Bronchus fibroblast of lung (primary cell): ENCODE measurements at places on chromosomes 11 and 22. TPM values are rescaled to one million over a fixed set of nuclear protein-coding genes. Genes with fewer than 3 reads are reported as not detected.

CARNS1 gene
- not detected in 2 replicates for total RNA-seq

NAALADL1 gene
- 41.6 and 44.4 TPM in 2 replicates for total RNA-seq

OR8D4 gene
- total RNA-seq: not detected in 2 replicates

MMP10 gene
- total RNA-seq: not detected in 2 replicates

APOBEC3B gene
- total RNA-seq: 23.4 and 31.2 TPM in 2 replicates

OR51F1 gene
- not detected in 2 replicates for total RNA-seq

MUC6 gene
- total RNA-seq: not detected in 2 replicates

RPL27A gene
- 1,112 and 1,364 TPM in 2 replicates for total RNA-seq
